ENCODE measurements at places on chromosomes 4 and X.
A peak's percentile ranks its signal among the peaks of the same experiment; 100 is the strongest.

- no peak for DNase-seq
Observed at GRCh38 chrX:13380211-13380610, 60.4 kb upstream of the ATXN3L start.

DNA sequence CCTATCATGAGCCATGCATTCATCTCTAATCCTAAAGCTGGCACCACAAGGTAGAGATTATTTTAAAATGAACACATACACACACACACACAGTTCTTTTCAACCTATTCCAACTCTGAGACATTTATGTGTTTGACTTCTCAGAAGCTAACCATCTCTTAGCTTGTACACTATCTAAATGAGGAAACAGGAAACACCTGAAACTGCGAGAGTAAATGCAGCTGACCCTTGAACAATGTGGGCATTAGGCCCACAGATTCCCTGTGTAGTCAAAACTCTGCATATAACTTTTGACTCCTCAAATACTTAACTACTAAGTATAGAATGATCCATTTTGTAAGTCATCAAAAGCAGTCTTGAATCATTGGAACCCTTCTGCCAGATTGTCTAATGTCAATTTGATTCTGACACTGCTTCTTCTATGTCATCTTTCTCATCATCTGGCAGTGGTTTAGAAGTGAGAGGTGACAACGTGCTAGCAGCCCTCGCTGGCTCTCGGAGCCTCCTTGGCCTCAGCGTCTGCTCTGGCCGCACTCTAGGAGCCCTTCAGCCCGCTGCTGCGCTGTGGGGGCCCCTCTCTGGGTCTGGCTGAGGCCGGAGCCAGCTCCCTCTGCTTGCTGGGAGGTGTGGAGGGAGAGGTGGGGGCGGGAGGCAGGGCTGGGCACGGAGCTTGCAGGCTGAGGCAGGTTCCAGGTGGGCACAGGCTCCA, 21.4 kb upstream of the IL15 start:
- no peak for DNase-seq

DNA sequence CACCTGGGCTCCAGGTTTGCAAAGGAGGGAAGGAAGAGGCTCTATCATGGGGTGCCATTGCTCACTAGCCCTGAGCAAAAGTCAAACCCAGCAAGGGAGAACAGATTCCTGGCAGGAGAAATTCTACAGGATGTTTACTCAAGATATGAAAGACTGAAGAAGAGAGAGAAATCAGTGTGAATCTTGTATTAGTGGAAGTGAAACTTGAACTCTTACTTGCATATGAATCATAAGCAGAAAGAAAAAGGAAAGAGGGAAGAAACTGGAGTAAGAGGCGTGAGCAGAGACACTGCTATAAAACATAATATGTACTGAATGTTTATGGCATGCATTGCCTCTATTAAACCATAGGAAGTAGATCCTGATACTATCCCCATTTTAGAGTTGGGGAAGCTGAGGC, 60.9 kb downstream of the C4orf46 start:
- DNase-seq = no peak

- DNase-seq = no peak
Observed at GRCh38 chrX:41408576-41408975, 38.6 kb upstream of the NYX start.

GRCh38 chr4:85669204-85669603, 194.3 kb downstream of the ARHGAP24 start:
- no peak for DNase-seq

DNA sequence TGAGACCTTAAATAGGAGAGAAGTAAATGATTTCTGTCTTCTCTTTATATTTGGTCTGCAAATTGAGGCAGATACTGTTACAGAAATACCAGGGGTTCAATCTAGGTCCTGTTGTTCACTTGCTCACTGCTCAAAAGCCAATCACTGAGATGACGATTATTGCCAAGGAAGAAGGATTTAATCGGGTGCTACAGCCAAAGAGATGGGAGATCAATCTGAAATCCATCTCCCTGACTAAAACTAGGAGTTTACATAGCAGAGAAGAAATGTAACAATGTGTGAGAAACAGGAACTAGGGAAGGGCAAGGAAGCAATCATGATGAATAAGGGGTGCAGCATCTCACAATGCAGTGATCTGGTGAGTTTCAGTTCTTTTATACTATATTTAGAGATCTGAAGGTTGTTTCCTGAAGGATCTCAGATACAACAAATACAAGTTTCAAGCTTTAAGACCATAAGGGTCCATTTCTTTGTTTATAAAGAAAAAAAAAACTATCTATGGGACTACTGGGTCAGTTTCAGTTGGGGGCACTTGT, 117.9 kb upstream of the FAM9B start:
- DNase-seq = no peak

GRCh38 chr4:8688908-8689445, 96.4 kb downstream of the CPZ start:
- DNase-seq = no peak

DNA sequence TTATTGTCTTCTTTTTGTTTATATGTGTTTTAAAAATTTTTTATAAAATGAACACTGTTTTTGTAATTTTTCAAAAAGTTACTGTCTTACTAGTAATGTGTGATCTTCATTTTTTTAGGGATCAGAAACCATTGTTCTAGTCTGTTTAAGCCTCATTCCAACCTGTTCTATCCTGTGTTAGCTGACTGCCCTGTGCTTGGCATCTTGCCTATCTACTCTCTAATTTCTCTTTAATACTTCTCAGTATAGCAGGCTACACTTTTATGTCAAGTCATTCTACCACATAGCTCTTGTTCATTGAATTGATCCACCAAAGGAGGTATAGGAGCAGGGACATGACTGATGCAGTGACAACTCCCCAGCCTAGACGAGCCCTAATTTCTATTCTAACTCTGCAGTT, 70.2 kb upstream of the PLS3 start:
- DNase-seq = no peak

GRCh38 chrX:120000490-120001246, 57.1 kb upstream of the NKAP start:
- DNase-seq = no peak

- DNase-seq = no peak
Observed at GRCh38 chr4:88017516-88018297, 10.3 kb downstream of the PKD2 start.

- no peak for DNase-seq
Observed at GRCh38 chr4:28093071-28093470, 1232.4 kb downstream of the STIM2 start.

DNA sequence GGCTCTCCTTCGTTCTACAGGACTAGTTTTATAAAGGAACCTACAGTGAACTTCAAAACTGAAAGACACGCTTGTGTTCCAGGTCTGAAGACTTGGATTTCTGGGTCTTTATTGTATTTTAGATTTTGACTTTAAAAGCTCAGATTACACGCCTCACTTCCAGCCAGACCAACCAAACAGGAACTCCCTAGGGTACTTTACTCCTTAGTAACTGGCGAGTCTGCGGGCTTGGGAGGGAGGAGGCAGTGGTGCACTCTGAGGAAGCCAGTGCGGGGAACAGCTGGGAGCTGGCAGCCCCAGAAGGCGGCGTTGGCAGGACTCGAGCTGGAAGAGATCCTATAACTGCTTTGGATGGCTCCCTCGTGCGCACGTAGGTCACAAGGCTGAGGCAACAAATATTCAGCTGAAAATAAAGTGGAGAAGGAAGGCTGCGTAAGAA, 391 bp upstream of the PHKA1 start:
- peak; percentile 31 for DNase-seq

DNA sequence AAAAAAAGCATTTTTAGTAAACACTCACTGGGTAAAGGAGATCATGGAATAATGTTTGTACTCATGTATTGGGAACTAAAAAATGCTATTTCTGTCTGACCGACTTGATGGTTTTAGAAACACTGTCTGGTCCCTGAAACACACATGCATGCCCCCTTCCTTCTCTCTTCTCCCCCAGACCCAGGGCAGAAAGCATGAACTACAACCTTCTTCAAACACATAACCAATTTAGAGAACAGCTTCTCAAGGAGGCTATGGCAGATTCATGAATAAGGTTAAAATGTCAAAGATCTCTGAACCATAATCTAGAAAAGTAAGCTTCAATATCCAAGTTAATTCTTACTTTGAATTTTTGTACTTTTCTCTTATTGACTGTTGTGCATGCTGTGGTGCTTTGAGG, 6.0 kb downstream of the CCNA2 start:
- no peak for DNase-seq

DNA sequence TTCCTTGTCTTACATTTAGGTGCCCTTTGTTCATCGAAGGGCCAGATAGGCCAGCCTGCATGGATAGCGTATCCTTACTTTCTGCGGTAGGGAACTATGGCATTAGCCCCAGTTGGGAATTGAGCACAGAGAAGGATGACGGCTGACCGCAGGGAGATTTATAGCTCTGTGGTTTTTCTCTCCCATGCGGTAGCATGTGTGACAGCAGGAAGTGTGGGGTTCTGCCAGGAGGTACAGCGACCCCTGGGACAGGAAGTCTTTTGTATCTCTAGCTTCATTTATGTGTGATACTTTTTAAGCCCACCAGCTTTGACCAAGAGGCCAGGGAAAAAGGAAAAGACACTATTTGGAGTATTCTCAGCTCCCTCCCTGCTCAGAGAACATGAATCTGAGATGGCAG, 33.1 kb downstream of the GAB3 start:
- DNase-seq = no peak

GRCh38 chrX:132822634-132823012, 135.8 kb downstream of the HS6ST2 start:
- no peak for DNase-seq

- no peak for DNase-seq
Observed at GRCh38 chr4:19945979-19946380, 305.7 kb upstream of the SLIT2 start.

All from cerebellar cortex (tissue), 1 donor.